Activated T-cell treated with anti-CD3 and anti-CD28 coated beads for 24 hours (primary cell): ENCODE measurements at places on chromosomes 11 and 22.
A peak's percentile ranks its signal among the peaks of the same experiment; 100 is the strongest.

- DNase-seq, result no peak
Measured at GRCh38 chr11:14189874-14190273, 169.1 kb downstream of the RRAS2 start.

DNA sequence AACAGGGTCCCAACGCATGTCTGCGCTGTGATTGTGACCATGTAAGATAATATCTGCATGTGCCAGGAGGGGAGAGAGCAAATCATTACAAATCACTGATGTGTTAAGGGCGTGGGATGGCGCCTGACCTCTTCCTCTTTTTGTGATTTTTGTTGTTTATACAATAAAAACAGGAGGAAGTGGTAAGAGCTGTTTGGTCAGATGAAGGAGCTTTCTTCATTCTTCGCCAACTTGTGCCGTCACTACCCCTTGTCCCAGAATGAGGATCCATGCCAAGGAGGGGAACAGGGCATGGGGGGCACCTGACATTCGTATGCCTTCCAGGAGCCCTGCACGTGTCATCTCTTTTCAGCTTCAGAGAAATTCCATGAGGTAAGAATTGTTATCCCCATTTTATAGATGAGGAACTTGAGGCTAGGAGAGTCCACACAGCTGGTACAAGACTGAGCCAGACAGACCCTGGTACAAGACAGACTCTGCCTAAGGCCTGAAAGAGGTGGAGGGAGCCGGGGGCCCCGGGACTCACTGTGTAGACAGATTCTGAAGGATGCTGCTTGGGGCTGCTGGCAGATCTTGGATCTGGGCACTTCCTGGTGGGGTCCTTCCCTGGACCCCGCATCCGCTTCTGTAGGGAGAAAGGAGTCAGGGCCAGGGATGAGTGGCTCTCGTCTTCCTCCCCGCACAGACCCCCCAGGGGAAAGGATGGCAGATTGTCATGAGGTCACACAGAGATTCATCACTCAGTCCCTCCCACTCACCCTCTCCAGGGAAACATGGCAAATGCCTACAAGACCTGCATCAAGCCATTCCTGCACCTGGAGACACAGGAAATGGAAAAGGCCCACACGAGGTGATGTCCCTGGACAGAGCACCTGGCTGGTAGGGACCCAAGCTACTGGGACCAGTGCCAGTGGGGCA is 34.6 kb downstream of the NFAM1 start:
- DNase-seq, result no peak

DNA sequence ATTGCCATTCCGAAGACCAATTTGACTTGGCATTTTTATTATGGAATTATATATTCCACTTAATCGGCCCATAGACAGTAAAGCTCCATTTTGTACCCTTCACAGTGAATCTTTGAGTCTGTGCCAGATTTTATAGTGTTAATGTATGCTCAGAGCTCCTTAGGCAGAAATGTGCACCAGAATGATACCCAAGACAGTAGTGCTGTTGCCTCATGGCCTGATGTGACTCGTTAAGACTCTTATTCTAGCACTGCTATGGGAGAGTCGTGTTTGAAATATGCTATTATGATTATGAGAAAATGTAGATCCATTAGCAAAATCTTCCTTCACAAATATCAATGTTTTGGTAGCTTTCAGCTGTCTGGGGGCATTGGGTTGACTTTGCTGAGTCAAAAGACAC is 209.8 kb upstream of the RAG2 start:
- no peak for DNase-seq

DNA sequence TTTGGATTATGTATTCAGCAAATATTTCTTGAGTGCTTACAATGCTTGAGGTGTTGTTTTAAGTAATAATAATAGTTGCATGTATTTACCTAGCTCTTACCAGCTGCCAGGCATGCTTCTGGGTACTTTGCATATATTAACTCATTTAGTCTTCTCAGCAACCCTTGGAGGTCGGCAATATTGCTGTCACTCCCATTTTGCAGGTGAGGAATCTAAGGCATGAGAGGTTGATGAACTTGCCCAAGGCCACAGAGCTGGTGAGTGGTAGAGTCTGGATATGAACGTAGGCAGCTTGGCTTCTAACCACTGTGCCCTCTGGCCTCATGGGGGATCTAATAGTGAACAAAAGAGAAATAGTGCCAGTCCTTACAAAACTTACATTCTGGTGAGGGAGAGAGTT is 92.9 kb downstream of the PARVA start:
- DNase-seq, result no peak

DNA sequence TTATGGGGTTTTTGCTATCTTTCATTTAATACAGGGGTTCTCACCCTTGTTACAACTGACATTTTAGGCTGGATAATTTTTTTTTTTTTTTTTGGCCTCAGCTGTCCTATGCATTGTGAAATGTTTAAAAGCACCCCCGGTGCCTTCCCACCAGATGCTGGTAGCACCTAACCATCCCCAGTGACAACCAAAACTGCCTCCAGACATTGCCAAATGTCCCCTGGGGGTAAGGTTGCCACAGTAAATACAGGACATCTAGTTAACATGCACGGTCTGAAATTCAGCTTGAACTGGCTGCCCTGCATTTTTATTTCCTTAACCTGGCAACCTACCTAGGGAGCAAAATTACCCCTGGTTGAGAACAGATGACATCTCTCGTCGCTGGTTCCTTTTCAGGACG is 72.4 kb downstream of the CYTH4 start:
- no peak for DNase-seq

GRCh38 chr11:73875380-73875779 is 1.3 kb downstream of the COA4 start:
- DNase-seq, result no peak

DNA sequence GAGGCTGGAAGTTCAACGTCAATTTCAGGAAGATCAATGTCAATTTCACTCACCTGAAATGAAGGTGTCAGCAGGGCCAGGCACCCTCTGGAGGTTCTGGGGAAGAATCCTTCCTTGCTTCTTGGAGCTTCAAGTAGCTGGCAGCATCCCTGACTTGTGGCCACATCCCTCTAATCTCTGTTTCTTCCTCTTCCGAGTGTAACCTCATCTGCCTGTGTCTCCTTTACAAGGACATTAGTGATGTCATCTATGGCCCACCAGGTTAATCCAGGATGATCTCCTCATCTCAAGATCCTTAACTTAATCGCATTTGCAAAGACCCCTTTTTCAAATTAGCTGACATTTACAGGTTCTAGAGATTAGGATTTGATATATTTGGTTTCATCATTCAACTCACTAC is 240.8 kb upstream of the MTNR1B start:
- no peak for DNase-seq

DNA sequence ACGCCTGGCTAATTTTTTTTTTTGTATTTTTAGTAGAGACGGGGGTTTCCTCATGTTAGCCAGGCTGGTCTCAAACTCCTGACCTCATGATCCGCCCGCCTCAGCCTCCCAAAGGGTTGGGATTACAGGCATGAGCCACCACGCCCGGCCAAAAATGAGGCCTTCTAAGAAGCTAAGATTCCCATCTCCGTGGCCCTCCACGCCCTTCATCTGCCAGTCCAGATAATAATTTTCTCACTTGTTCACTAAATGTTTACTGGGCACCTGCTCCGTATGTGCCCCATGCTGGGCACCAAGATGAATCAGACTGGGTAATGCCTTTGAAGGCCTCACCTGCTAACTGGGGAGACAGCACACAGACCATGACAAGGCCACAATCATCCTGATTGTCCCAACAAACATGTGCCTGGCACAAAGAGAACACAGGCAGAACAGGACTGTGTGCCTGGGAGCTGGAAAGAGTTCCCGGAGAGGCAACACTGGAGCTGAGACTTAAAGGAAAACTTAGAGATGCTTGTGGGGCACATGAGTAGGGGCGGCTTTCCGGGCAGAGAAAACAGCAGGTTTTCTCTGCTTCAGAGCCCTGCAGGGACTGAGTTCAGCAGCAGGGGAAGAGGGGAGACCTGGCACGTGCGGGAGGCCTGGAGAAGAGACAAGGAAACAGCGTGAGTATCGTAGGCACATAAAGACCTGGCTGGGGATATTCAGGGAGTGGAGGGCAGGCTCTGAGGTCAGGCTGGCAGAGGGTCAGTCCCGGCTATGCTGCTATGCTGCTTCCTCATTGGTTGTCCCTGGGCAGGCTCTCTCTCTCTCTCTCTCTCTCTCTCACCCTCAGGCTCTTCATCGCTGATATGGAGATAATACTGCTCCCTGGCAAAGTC is 2.4 kb downstream of the KIAA0930 start:
- no peak for DNase-seq

- DNase-seq, result no peak
Measured at GRCh38 chr22:43434928-43435311, 23.1 kb downstream of the MPPED1 start.

- DNase-seq, result no peak
Measured at GRCh38 chr11:83571302-83571701, 285.1 kb upstream of the CCDC90B start.

- DNase-seq, result peak; percentile 90
Measured at GRCh38 chr11:64284962-64285884, at the start of gene GPR137. Gene GPR137 (plus strand): TSS chr11:64285848. CDS start chr11:64286525, 677 bp downstream.

- no peak for DNase-seq
Measured at GRCh38 chr11:12474871-12475270, 97.5 kb downstream of the PARVA start.

DNA sequence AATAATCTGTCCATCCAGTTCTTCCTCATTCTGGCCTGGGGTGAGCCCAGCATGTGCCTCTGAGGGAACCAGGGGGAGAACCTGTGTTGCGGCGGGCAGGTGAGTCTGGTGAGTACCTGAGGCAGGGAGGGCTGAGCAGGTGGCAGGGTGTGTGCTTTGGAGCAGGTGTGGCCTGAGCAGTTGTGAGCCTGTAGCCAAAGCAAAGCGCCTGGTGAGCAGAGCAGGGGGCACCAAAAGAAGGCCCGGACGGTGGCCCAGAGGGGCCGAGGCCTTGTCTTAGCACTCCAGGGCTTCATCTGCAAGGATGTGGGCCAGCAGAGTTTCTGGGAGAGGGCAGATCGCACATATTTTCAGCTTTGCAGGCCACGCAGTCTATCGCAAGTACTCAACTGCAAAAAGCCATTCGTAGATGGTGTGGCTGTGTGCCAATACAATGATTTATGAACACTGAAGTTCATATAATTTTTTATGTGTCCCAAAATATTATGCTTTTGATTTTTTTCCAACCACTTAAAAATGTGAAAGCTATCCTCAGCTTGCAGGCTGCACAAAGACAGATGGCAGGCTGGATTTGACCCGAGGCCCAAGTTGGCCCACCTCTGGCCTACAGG is 8.7 kb downstream of the GLB1L2 start:
- no peak for DNase-seq

DNA sequence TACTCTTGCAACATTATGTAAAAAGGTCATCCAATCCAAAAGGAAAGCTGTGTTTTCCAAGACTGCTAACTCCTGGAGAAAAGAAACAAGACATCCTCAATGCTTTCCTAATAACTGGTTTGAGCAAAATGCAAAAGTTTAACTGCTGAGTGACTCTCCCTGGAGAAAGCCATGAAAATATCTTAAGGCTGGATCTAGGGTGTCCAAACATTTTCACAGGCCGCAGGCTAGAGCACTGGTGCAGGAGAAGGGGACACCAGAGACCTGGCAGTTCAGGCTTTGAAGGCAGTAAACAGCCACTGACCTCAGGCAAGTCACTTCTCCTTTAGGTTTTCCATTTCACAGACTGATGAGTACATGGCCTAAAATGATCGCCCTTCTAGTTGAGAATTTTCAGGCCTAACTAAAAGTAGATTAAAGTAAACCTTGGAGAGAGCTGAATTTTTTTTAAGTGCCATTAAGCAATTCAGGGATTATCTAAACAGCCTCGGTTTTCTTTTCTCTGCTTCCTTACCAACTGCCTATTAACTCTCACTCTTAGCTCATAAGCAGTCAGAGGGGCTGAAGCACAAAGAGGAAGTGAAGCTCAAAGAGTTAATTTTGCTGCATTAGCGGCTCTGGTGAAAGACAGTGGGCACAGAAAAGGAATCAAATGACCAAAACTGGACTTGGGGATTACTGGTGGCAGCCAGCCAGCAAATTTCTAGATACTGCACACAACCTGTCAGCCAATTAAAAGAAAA is 2.3 kb downstream of the CHKA start:
- no peak for DNase-seq

- DNase-seq, result no peak
Measured at GRCh38 chr11:69830086-69830485, 10.9 kb upstream of the FGF3 start.

GRCh38 chr11:66334605-66335442 is 1.4 kb downstream of the RIN1 start:
- DNase-seq, result no peak

- no peak for DNase-seq
Measured at GRCh38 chr11:132959693-132960092, 572.6 kb downstream of the OPCML start.

GRCh38 chr11:129321076-129321475 is 54.6 kb upstream of the BARX2 start:
- no peak for DNase-seq

GRCh38 chr11:69504576-69505335 is 23.3 kb downstream of the LINC01488 start:
- DNase-seq, result no peak

GRCh38 chr11:437228-437870 is 4.5 kb downstream of the ANO9 start:
- DNase-seq, result no peak

DNA sequence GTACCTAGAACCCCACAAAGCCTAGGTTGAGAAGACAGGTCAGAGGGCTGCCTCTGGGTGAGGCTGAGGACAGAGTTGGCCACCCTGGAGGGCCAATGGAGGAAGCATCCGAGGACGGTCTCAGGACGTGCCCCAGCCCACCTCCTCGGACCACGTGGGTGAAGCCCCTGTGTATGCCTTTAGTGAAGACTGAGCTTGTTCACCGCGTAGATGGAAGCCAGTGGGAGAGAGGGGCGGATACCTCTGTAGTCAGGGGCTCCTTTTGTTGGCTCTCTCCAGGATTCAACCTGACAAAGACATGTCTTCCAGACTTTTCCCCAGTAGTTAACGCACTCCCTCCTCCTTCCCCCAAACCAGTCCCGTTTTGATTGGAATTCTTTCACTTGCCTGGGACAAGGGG is 110.7 kb downstream of the ZBTB16 start:
- no peak for DNase-seq

GRCh38 chr11:22922672-22923071 is 62.4 kb upstream of the CCDC179 start:
- no peak for DNase-seq

- DNase-seq, result no peak
Measured at GRCh38 chr22:22939588-22940368, 52.2 kb downstream of the IGLL5 start.

GRCh38 chr22:19621373-19622060 is 92.8 kb upstream of the SEPTIN5 start:
- no peak for DNase-seq

- no peak for DNase-seq
Measured at GRCh38 chr11:67657300-67657699, 6.8 kb upstream of the ACY3 start.

GRCh38 chr11:83007909-83008580 is 63.7 kb downstream of the RAB30 start:
- no peak for DNase-seq

- DNase-seq, result no peak
Measured at GRCh38 chr11:130383344-130384211, 44.8 kb downstream of the ADAMTS8 start.

GRCh38 chr22:46941968-46942798 is 179.7 kb downstream of the TBC1D22A start:
- DNase-seq, result no peak

GRCh38 chr22:41565403-41566054 is 4.7 kb downstream of the CSDC2 start:
- DNase-seq, result no peak

- DNase-seq, result no peak
Measured at GRCh38 chr11:115304774-115305472, 199.3 kb downstream of the CADM1 start.
